ENCODE measurements at places on chromosomes 3 and 15. TPM values are rescaled to one million over a fixed set of nuclear protein-coding genes. Genes with fewer than 3 reads are reported as not detected.
A peak's percentile ranks its signal among the peaks of the same experiment; 100 is the strongest.

- DNase-seq: no peak
Measured at GRCh38 chr3:173970281-173970680, 572.7 kb downstream of the NLGN1 start.

GRCh38 chr3:179082416-179082815, 10.8 kb upstream of the ZMAT3 start:
- DNase-seq: no peak

RAD51 gene
- 1.0 TPM for total RNA-seq

- no peak for DNase-seq
Measured at GRCh38 chr3:44504566-44504965, 27.1 kb upstream of the ZNF445 start.

DNA sequence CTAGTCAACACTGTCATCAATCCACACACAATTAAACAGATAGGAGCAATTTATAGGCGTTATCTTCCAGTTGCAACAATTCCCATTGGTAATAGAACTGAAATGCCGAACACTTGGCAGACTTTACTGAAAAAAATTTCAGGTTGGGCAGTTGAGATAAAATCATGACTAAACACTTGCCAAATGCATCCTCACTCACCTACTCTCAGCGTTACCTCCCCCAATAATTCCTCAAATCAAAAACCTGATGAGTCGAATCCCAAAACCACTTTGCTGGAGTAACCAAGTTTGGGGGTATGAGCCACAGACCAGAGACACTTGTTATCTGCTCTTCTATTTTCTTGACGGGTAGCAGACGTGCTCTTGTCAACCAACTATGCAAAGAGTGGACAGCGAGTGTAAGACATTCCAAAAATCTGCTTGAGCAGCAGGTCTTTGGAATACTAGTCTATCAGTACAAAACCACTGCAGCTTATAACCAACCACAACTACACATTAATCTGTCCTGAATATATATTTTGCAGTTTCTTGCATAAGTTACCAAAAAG, 30.3 kb downstream of the PPP1R2 start:
- DNase-seq: no peak

GRCh38 chr15:64286473-64286872, 69.5 kb downstream of the CSNK1G1 start:
- no peak for DNase-seq

GRCh38 chr3:108608750-108609149, 19.2 kb downstream of the DZIP3 start:
- DNase-seq: no peak

ACKR4 gene
- 5.8 TPM for total RNA-seq

- peak; percentile 3 for DNase-seq
Measured at GRCh38 chr15:78645009-78645408, 4.0 kb upstream of the CHRNB4 start.

DNA sequence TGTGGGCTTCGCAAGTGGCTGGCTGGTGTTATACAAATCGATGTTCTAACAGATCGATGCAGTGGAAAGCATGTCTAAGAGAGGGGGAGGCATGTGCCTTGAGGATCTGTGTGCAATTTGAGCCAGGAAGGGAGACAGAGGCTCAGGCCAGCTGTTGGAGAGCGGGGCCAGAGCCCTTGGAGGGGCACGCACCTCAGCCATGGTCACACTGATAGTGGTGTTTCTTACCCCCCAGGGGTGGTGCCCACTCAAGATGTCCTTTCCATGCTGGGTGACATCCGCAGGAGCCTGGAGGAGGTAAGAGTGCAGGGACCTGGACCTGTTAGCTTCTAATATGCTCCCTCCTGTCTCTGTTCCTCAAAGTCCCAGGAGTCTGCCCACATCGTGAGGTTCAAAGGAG, 3.8 kb upstream of the ABTB1 start:
- peak; percentile 50 for DNase-seq

- no peak for DNase-seq
Measured at GRCh38 chr15:61049934-61050333, 179.2 kb downstream of the RORA start.

DNA sequence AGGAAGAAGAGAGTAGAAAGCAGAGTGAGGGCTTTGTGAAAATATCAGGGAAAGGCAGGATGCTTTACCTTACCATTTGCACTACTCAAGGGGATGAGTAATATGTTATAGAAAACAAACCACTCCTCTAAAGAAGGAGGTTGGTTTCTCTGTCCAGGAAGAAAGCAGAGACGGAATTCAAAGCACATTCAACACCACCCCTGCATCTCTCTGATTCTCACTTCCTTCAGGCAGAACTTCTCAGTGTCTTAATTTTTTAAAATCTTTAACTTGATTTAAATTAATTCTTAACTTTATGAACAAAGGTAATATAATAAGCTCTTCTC, 82.4 kb downstream of the NR2F2 start:
- no peak for DNase-seq

DNA sequence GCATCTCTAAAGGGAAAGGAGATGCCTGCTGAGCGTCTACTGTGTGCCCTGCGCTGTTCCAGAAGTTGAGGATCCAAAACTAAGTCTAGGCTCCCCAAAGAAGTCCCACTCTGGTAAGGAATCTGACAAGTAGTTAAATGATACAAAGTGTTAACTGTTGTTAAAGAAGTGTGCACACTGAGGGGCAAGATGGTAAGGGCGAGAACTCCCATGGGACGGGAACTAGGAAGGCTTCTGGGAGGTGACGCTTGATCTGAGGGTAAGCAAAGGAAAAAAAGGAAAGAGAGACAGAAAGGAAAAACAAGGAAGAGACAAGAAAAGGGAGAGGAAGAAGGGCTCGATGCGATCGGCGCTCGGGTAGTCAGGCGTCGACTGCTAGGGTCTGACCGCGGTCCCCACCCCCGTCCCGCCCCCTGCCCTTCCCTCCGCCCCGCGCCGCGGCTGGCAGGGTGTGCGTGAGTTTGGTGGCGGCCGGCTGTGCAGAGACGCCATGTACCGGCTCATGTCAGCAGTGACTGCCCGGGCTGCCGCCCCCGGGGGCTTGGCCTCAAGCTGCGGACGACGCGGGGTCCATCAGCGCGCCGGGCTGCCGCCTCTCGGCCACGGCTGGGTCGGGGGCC, at the start of gene LACTB:
Gene LACTB (plus strand): TSS at position 480 of the 620 bp plus-strand sequence. CDS start 11 bp downstream, at position 491.
- DNase-seq: peak; percentile 97

KCNMB2 gene
- total RNA-seq: not detected

- DNase-seq: no peak
Measured at GRCh38 chr3:157274644-157275137, 114.7 kb upstream of the CCNL1 start.

THBS1 gene
- total RNA-seq: 585 TPM

- no peak for DNase-seq
Measured at GRCh38 chr3:1026395-1026794, 66.4 kb upstream of the CNTN6 start.

DNA sequence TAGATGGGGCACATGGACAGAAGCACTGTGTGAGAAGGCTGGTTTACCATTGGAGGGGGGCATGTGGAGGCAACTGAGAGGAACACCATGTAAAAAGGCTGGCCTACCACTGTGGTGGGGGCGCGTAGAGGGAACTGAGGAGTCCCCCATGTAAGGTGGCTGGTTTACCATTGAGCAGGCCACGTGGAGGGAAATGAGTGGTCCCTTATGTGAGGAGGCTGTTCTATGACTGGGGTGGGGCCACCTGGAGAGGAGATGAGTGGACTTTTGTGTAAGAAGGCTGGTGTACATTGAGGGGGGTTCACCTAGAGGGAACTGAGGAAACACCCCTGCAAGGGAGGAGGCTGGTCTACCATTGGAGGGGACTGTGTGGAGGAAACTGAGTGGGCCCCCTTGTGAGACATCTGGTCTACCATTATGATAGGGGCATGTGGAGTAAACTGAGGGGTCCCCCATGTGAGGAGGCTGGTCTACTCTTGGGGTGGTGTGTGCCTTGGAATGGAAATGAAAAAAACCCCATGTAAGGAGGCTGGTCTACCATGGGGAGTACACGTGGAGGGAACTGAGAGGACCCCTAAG, 156.9 kb downstream of the FBLN2 start:
- peak; percentile 40 for DNase-seq

GRCh38 chr3:194308601-194309449, 42.3 kb downstream of the CPN2 start:
- DNase-seq: no peak

CHRNA7 gene
- 1.3 TPM for total RNA-seq

DNA sequence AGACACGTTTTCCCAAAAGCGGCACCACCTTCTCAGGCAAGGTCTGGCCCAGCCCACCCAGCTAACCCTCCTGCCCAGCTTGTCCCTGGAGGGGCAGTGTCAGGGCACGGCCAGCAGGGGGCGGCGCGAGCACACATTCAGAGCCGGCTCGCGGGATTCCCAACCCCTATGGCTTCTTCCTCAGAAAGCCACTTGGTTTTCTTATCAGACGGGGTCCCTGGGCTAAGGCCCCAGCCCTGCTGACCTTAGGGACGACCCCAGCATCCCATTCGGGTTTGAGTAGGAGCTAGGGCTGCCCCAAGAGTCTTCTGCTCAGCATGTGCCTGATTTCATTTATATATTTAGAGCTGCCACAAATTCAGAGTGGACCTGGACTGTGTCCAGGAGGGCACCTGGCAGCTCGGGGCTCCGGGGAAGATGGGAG, 14.5 kb downstream of the RLBP1 start:
- DNase-seq: peak; percentile 91

TRH gene
- 0.23 TPM for total RNA-seq

DNA sequence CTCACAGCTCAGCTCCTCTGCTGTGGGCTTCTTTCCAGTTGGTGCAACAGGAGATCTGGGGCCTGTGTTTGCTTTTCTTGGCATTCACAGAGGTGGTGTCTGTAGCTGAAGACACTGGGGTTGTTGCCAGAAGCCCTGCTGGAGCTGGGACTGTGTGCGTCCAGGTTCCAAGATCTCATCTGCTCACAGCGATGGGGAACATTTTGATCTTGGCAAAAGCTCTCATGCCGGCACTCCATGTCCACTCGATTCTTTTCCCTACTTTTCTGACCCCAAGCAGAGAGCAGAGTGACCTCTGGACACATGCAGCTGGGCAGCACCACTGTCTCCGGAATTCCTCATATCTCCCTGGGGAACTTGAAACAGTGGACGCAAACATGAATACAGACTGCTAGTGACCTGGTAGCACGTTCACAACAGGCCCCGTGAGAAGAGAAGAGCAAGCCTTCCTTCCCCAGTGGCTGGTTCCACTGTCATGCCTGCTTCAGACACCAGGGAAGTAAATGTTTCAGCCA, 36.1 kb upstream of the MECOM start:
- peak; percentile 90 for DNase-seq

BTBD1 gene
- 42.4 TPM for total RNA-seq

PLAAT1 gene
- total RNA-seq: 3.7 TPM

GRCh38 chr3:175512700-175513099, 653.6 kb downstream of the NAALADL2 start:
- DNase-seq: no peak

DNA sequence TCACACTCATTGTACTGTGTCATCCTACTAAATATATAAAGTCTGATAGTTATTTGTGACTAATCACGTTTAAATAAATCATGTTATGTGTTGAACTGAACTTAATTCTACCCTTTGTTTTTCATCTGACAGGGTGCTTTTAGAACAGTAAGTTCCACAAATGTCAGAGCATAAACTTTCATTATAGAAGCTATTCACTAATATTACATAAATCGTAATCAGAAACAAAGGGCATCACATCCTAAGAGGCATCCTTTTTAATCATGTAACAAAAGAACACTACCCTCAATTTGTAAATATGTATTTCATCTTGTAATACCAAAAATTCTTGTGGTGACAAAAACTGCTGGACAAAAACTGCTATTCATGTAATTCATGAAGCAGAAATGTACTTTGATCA, 50.8 kb downstream of the KCNH8 start:
- no peak for DNase-seq

MAPK6 gene
- 36.2 TPM for total RNA-seq

DNA sequence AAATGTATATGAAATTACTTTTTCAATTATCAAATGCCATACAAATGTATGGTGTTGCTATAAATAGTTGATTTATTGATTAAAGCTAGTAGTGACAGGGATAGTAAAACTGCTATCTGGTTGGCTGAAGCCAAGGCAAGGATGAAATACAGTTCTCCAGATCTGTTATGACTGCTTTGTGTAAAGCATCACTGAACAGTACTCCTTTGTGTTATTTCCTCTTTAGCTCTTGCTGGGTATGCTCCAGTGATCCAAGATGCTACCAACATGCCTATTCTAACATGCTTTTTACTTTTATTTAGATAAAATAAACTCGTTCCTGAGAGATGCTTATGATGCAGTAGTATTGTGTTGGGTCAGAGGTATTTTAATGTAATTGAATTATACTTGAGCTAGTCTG, 12.4 kb upstream of the UBR1 start:
- DNase-seq: no peak

GRCh38 chr15:54277834-54278233, 299.6 kb downstream of the UNC13C start:
- no peak for DNase-seq

ZNF148 gene
- 39.7 TPM for total RNA-seq

- peak; percentile 36 for DNase-seq
Measured at GRCh38 chr3:10929978-10930665, 62.4 kb upstream of the SLC6A1 start.

EFL1 gene
- 17.4 TPM for total RNA-seq

GRCh38 chr3:4409971-4410573, 57.0 kb downstream of the SUMF1 start:
- DNase-seq: no peak

RBMS3 gene
- 109 TPM for total RNA-seq

DNA sequence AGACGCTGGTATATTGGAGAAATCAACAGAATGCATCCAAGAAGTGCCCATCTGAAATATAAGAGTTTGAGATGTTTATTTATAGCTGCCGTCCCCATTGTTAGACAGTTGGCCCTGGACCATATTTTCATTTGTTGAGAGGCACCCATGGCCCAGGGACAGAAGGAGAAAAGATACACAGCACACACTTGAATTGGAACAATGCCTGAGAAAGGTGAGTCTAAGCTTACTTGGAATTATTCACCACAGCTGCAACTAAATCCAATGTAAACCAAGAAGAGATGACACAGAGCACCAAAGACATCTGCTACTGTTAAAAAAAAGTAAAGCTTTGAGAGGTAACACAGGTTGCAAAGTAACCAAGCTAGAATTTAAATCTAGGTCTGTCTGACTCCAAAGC, 525.5 kb upstream of the NAALADL2 start:
- no peak for DNase-seq

NDN gene
- total RNA-seq: 55.3 TPM

DNA sequence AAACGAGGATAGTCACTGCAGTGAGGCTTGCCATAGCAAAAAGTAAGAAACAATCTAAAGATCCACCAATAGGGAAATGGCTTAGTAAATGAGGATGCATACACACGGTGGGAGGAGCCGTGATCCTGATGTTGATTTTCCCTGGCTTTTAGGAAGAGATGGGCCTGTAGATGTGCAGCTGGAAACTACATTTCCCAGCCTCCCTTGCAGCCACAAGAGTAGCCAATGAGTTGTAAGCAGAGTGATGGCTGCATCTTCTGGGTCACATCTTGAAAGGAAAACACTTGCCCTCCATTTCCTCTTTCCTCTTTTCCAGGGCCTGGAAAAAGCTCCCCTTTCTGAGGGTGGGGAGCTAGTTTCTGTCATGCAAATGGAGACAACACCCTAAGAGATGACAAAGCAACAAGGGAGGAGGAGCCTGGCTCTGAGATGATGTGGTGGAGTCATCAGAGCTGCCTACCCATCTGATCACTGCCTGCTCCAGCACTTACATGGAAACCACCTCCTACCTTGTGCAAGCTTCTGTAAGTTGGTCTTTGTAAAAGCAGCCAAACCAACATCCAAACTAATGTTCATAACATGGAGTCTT, 139.1 kb downstream of the TLE3 start:
- DNase-seq: no peak

GRCh38 chr3:156492801-156493261, 62.1 kb downstream of the SSR3 start:
- DNase-seq: no peak

- DNase-seq: no peak
Measured at GRCh38 chr3:143309705-143310104, 190.1 kb downstream of the CHST2 start.

- DNase-seq: no peak
Measured at GRCh38 chr3:136749091-136749490, 3.1 kb downstream of the STAG1 start.
